ENCODE measurements at places on chromosomes 7 and 10.
A peak's percentile ranks its signal among the peaks of the same experiment; 100 is the strongest.

- no peak for DNase-seq
These were observed 68.8 kb downstream of the DGKB start for GRCh38 chr7:14833707-14834106.

DNA sequence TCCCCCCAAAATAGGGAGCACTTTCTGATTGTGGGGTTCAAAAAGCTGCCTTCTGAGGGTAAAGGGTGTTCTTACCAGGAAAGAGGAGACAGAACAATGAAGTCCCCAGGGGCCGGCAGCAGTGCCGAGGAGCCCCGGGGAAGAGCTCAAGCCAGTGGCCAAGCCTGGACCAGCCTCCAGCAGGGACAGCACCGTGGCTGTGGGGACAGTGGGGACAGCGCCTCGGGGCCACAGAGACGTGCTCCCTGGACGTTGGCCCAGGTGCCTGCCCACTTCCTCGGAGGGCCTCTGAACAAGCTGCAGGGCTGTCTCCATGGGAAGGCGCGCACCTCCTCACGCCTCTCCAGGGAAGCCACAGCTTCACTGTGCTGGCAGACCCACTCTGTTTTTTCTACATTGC, 312.6 kb downstream of the PTPRN2 start:
- DNase-seq = no peak

DNA sequence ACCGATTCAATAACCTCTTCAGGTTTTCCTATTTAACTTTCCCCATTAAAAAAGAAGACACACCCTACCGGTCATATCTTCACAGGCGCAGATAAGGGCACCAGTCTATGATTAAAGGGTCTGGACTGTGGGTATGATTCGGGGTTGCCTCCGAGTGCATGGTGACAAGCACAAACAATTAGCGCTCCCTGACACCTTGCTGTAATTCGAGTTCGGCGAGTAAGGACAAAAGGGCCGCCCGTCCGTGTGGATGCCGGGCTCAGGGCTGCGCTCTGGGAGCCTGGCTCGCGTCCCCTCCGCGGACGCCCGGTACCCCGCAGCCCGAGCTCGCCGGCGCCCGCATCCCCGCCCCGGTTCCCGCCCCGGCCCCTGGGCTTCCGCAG, 111.9 kb upstream of the RHEB start:
- peak; percentile 25 for DNase-seq

- DNase-seq = no peak
These were observed 8.0 kb upstream of the TNRC18 start for GRCh38 chr7:5431560-5432015.

DNA sequence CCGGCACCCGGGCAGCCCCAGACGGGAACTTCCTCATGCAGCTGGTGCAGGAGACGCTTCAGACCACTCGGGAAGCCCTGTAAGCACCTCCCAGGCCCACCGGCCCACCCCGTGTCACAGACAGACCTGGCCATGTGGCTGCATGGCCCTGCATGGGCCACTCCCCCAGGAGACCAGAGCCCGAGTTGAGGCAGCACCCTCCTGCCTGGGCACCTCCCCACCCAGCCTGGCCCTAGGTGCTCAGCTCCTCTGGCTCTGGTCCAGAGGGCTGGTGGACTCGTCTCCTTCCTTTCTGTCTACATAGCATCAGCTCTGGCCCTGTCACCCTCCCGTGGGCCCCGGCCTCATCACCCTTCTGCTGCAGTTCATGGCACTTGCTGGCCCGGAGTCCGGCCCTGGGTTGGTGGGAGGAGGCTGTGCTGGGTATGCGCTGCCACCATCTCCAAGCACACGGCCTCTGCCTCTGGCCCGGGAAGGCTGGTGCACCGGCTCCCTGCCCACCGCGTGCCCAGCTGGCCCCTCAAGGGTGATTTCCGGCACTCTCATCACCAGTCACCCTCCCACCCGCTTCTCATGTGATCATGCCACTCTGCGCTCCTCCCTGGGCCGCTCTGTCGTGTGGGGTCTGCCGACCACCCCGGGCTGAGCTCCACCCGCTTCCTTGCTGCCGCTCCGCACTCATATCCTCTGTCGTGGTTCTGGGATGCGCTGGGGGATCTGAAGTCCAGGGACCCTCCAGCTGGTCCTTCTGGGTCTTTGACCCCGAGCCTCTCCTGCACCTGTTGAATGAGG, 53.1 kb upstream of the DPYSL4 start:
- no peak for DNase-seq

- no peak for DNase-seq
These were observed 209.8 kb downstream of the ZEB1 start for GRCh38 chr10:31528831-31529230.

DNA sequence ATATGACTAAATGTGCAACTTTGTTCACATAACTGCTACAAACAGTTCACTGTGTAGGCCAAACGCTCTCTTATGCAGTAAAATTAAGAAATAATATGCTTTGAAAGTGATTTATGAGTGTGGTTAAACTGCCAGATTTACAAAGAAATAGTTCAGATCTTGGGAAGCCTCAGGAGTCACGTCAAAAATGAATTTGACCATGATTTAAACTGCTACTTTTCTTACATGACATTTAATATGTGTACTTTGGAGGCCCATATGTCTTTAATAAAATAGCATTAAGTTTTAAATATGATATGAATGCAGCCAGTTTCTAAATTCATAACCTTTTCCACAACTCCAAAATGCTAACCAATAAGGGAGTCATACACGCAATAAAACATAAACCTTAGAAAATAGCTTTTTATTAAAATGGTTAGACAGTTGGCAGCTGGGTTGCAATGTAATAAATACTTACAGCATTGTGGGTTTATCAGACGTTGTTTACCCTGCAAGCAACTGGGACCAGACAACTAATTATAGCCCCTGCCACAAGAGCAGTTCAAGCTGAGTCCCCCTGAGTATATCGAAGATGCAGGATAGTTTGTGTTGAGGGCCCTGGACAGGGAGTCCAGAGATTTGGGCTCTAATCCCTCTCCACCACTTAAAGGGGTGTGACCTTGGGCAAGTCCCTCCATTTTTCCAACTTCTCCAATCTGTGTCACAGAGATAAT, 640.4 kb downstream of the LRMDA start:
- no peak for DNase-seq

GRCh38 chr7:8932751-8933150, 499.3 kb downstream of the NXPH1 start:
- DNase-seq = no peak

- peak; percentile 3 for DNase-seq
These were observed 650 bp downstream of the UBE2D1 start for GRCh38 chr10:58335306-58336005.

DNA sequence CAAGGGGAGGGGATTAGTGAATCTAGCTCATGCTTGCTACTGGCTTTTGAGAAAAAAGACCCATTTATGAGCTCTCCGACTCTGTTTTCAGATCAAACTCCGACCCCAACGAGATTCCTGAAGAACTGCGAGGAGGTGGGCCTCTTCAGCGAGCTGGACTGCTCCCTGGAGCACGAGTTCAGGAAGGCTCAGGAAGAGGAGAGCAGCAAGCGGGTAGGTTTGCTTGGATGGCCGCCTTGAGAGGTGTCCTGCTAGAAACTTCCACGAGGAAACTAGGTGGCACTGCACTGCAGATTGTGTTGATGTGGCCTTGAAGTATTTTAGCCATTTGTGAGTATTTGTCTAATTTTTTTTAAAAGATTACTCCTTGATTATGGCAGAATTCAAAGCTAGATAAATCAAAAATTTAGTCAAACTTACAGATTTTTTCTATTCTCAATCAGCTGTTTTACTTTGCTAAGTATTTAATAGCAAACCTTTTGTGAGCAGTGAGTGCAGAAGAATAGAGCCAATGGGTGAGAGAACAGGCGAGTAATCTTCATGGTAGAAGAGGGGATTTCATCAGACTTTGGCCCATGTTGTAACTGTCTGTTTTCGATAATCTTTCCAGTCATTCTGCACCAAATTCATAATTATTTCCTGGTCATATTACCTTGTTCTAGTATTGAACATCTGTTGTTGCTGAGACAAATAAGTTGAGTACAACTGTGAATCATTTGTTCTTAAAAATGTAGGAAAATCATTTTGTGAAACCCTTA, 95.4 kb downstream of the CREB5 start:
- no peak for DNase-seq

GRCh38 chr7:72538856-72539255, 126.7 kb upstream of the CALN1 start:
- no peak for DNase-seq

DNA sequence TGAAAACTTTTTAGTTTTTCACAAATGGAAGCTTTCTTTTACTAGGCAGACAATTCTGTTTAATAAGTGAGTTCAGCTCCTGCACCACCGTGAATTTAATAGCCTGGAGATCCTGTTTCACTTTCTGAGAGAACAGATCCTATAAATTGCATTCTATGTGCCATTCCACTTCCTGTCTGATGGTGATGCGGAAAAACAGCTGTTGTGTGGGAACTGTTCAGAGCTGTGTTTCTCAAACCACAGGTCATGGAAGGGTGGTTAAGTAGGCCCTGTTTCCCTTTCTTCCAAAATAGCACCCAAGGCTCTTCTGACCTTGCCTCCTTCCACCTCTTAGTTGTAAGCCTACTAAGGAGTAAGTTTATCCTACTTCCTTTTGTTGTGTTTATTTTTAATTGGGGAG, 97.2 kb upstream of the DKK1 start:
- no peak for DNase-seq

DNA sequence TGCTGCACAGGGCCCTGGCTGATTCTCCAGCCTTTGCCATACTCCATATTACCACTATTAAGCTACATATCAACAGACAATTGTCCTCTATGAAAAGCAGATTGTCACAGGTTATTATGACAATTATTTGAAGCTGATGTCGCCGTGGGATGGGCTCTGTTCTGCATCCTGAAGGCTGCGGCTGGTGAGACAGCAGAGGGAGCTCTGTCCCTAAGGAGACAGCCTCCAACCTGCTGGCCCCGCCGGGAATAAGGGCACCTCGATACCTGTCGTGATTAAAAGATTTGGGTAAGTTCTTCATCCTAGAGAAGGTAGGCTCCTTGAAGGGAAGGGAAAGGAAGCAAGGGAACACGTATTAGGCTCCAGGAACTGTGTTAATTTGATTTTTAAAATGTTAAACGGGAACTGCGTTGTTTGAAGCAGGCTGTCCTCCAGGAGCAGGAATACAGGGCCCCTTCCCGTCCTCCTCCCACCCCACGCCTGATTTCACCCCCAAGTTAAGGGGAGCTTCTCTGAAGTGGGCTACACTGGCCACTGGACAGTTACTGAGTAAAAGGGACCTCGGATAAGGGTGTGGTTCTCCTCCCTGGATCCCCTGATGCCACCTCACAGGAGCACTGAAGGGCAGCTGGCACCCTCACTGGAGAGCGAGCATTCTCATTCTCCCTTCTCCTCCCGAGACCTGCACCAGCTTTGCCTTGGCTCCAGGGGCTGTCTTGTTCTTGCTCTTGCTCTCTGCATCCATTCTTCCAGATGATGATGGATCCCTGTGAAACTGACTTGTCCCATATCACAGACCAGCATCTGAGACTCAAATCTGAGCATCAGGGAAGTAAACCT, 11.8 kb upstream of the TIAL1 start:
- DNase-seq = peak; percentile 47

- no peak for DNase-seq
These were observed 56.9 kb downstream of the ZNF727 start for GRCh38 chr7:64101943-64102655.

- no peak for DNase-seq
These were observed 137.5 kb downstream of the GNAT3 start for GRCh38 chr7:80374321-80374720.

DNA sequence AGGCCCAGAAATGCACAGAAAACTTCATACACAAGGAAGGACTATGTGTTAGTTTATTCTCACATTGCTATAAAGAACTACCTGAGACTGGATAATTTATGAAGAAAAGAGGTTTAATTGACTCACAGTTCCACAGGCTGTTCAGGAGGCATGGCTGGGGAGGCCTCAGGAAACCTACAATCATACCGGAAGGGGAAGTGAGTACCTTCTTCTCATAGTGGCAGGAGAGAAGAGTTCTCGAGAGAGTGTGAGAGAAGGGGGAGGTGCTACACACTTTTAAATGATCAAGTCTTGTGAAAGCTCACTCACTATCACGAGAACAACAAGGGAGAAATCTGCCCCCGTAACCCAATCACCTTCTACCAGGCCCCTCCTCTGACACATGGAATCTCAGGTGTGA, 16.8 kb upstream of the RAMP3 start:
- DNase-seq = no peak

DNA sequence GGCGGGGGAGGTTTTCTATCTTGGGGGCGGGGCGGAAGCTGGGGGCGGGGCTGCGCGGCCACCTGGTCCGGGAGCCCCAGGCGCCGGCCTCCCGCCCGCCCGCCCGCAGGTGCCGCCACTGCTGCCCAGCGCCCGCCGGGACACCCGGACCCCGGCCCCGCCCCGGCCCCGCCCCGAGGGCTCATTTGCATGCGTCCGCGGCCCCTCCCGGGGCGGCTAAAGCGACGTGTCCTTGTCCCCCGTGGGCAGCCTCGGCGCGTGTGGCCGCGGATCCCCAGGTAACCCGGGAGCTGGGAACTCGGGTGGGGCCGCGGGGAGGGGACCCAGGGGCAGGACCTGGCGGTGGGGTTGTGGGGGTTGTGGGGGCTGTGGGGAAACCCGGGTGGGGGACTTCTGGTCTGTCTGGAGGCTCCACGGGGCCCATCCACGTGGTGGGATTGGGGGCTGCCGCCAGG, at the start of gene BHLHA15:
BHLHA15 (plus strand) TSS at position 219 of the 455 bp plus-strand sequence. CDS start 871 bp downstream, outside the sequence.
- peak; percentile 35 for DNase-seq

DNA sequence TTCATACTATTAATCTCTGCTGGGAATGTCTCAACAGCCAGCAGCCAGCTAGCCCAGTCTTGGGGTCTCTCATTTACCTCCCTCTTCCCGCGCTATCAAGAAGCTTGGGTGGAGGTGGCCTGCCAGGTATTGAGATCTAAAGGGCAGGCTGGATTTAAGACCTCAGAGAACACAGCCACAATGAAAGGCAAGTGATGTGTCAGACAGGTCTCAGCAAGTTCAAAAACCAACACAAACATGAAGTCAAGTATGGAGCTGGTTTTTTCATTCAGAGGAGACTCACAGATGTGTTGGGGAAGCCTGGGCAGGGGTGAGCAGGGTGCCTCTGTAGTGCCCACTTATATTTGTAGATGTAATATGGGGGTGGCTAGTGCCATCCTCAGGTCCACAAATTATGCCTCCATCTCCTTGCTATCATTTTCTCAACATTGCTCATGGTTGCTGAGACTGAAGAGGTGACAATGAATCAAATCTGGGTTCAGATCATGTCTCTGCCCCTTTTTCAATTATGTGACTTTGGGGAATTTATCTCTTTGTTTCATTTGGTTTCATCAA, 27.7 kb upstream of the CROT start:
- no peak for DNase-seq

DNA sequence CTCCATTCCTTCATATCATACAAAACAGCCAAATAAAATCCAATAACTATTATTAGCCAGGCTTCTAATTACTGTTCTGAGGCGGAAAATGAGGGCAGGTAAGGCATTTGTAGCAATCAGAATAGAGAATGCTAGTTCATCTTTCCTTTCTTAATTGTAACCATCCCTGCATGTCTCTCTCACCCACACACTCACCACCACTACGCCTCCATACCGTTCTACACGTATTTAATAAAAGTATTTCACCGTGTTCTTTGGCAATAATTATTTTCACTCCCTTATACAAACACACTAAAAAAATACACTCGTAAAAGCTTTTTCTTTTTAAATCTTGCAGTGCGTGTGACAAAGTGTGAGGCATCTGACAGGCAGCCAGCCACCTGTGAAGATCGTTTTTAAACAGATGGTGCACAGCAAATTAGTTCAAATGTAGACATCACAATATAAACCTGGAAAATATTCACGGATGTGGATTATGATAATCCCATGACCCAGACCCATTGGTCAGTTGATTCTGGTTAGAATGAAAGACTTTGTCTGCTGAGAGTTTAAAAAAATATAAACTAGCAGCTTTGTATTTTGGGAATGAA, 653.6 kb downstream of the REEP3 start:
- no peak for DNase-seq

Measured in CD4-positive, alpha-beta T cell treated with Interleukin-12 subunit alpha and Interleukin-12 subunit beta, for 1 hour (primary cell).